ENCODE measurements at places on chromosomes 3 and 15.

DNA sequence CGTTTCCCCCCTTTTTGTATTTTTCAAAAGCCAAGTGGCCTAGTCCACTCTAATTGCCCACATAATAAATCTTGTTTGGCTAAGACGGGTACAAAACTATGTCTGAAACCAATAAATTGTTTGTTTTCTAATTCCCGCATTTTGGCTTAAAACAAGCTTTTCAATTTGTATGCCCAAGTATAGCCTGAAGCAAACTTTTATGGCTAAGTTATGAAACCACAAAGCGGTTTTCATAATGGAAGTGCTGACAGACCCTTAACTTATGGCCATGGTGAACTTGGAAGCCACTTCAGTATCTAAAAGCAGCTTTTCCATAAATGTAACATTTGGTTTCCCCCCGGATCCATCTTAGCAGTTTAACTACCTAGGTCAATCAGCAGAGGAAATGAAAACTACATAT, 29.9 kb upstream of the POLR2M start:
- H3K27ac ChIP-seq, result no peak overlapping the region
- H3K36me3 ChIP-seq, result no peaks in the 10 kb centered on the region
- H3K4me1 ChIP-seq, result peaks cover 3% of the 10 kb centered on the region
- no peaks in the 10 kb centered on the region for H3K27me3 ChIP-seq

- H3K36me3 ChIP-seq, result no peaks in the 10 kb centered on the region
- DNase-seq, result no peak
- peaks cover 3% of the 10 kb centered on the region for H3K4me1 ChIP-seq
- no peak overlapping the region for H3K27ac ChIP-seq
- H3K27me3 ChIP-seq, result no peaks in the 10 kb centered on the region
These were observed 297.1 kb downstream of the SATB1 start for GRCh38 chr3:18127859-18128681.

GRCh38 chr3:80612366-80612765, 844.6 kb upstream of the ROBO1 start:
- H3K27me3 ChIP-seq, result no peaks in the 10 kb centered on the region
- no peak for DNase-seq
- no peak overlapping the region for H3K27ac ChIP-seq
- no peak overlapping the region for H3K4me3 ChIP-seq

- DNase-seq, result no peak
- no peak overlapping the region for H3K4me3 ChIP-seq
- no peaks in the 10 kb centered on the region for H3K36me3 ChIP-seq
- H3K4me1 ChIP-seq, result peaks cover 33% of the 10 kb centered on the region
- no peaks in the 10 kb centered on the region for H3K27me3 ChIP-seq
These were observed 50.7 kb upstream of the TPRG1 start for GRCh38 chr3:189121092-189121491.

- no peak for DNase-seq
- H3K27ac ChIP-seq, result no peak overlapping the region
- peaks cover 7% of the 10 kb centered on the region for H3K27me3 ChIP-seq
- no peak overlapping the region for H3K4me3 ChIP-seq
- no peaks in the 10 kb centered on the region for H3K4me1 ChIP-seq
These were observed 14.1 kb upstream of the PRSS50 start for GRCh38 chr3:46731795-46732194.

DNA sequence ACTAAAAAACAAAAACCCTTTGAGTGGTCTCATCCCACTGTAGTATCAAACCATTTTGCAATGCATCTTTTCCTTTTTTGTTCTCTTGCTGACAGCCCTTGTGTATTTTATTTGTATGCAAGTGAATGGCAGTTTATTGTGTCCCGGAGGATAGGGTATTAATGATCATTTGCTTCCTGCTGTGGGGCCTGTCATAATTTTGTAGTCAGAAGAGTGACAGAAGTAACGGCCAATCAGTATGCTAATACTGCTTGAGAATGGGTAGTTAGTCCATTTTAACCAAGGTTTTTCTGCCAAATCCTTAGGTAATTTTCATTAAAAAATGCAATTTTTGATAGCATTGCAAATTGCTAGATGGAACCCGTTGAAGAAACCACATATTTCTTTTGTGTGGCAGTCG, 75.5 kb upstream of the PLSCR5 start:
- DNase-seq, result no peak
- H3K27ac ChIP-seq, result no peak overlapping the region
- H3K4me3 ChIP-seq, result no peak overlapping the region

DNA sequence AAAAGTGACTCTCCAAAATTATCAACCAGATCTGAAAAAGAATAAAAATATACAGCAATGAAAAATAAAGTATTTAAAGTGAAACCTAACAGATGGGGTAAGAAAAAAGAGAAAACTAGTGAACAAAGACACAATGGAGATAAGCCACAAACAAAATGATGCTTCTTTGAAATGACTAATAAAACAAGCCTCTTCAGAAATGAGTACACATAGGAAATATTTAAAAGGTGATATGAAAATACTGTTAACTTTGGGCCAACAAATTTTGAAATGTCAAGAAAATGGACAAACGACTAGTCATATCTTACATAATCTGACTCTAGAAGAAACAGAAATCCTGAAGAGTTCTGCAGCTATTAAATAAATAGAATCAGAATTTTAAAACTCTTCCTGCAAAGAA, 164.2 kb downstream of the ERC2 start:
- no peaks in the 10 kb centered on the region for H3K4me1 ChIP-seq
- no peak for DNase-seq
- H3K36me3 ChIP-seq, result no peaks in the 10 kb centered on the region
- peaks cover 8% of the 10 kb centered on the region for H3K27me3 ChIP-seq

- H3K27me3 ChIP-seq, result no peaks in the 10 kb centered on the region
- H3K4me1 ChIP-seq, result peaks cover 31% of the 10 kb centered on the region
- H3K27ac ChIP-seq, result no peak overlapping the region
- H3K36me3 ChIP-seq, result no peaks in the 10 kb centered on the region
These were observed 6.0 kb downstream of the IL1RAP start for GRCh38 chr3:190519886-190520285.

Measured in suprapubic skin (tissue), 4 donors.